ENCODE measurements at places on chromosomes 5 and 9.

DNA sequence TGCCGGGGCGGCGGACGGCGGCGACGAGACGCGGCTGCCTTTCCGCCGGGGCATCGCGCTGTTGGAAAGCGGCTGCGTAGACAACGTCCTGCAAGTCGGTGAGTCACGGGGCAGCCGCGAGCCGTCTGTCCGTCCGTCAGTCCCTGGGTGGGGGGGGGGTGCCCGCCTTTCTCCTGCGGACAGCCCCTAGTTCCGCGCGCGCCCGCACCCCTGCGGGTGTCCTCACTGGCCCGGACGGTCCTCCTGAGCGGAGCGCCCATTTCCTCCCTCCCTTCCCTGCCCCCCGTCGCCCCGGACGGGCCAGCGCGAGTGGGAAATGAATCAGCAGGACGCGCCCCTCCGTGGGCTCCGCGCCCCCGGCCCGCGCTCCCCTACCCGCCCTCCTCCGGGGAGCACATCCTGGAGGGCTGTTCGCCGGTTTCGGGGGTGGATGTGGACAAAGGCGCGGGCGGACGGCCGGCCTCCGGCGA, 828 bp downstream of the ZSWIM6 start:
- DNase-seq: peak; percentile 18

GRCh38 chr9:85137696-85138095, 468.2 kb downstream of the NTRK2 start:
- no peak for DNase-seq

- DNase-seq: no peak
These were observed 3.5 kb downstream of the RXFP3 start for GRCh38 chr5:33939556-33940262.

DNA sequence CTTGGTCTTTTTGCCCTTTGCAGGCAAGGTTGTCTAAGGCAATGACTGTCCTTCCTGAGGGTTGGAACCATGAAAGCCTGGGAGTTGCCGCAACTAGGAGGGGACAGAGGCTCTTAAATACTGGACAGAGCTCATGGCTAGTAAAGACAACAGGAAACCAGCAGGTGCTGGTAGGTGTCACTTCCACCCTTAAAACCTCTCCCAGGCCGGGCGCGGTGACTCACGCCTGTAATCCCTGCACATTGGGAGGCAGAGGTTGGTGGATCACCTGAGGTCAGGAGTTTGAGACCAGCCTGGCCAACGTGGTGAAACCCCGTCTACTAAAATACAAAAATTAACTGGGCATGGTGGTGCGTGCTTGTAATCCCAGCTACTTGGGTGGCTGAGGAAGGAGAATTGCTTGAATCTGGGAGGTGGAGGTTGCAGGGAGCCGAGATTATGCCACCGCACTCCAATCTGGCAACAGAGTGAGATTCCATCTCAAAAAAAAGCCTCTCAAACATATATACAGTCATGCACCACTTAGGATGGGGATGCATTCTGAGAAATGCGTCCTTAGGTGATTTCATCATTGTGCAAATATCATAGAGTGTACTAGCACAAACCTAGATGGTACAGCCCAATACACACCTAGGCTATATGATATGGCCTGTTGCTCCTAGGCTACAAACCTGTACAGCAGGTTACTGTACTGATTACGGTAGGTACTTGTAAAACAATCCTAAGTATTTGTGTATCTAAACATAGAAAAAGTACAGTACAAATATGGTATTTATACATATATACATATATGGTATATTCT, 102.7 kb downstream of the HSPA4 start:
- DNase-seq: no peak

DNA sequence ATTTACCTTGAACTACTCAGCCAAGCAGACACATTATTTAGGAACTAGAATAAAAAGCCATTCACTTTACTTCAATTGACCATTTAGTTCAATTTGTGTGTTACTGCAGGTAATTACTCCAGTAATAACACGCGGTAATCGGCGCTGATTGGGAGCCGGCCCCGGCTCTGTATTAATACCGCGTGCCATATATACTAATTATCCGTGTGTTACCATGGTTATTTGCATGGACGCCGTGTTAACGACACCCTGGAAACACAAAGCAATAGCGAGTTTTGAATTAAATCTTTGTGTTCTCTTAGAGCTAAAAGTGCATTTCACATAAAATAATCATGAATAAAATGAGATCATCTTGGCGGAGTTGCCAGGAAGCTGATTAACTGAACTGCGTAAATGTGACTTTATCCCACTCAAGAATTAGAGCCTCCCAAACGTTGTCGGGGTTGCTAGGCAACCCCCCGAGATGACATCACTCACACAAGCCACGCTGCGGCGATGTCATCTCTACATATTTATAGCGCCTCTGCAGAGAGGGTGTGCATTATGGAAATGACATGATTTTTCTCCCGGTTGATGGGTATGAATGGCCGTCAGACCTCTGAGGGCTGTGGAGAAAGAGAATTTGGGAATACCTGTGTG, 41.4 kb upstream of the RNU6ATAC start:
- no peak for DNase-seq
